Hindlimb muscle (tissue), 1 donor: ENCODE measurements at places on chromosomes 12 and 14.

DNA sequence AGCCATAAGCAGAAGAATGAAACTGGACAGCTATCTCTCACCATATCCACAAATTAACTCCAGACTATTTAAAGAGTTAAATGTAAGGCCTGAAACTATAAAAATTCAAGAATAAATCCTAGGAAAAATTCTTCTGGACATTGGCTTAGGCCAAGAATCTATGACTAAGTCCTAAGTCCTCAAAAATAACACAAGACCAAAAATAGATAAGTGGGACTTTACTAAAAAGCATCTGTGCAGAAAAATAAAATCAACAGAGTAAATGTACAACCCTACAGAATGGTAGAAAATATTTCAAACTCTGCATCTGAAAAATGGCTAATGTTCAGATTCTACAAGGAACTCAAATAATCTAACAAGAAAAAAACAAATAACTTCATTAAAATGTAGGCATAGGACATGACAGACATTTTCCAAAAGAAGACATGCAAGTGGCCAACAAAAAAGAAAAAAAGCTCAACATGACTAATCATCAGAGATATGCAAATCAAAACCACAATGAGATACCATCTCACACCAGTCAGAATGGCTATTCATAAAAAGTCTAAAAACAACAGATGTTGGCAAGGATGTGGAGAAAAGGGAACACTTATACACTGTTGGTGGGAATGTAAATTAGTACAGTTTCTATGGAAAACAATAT is 61.0 kb upstream of the PPFIA2 start:
- DNase-seq, result no peak

DNA sequence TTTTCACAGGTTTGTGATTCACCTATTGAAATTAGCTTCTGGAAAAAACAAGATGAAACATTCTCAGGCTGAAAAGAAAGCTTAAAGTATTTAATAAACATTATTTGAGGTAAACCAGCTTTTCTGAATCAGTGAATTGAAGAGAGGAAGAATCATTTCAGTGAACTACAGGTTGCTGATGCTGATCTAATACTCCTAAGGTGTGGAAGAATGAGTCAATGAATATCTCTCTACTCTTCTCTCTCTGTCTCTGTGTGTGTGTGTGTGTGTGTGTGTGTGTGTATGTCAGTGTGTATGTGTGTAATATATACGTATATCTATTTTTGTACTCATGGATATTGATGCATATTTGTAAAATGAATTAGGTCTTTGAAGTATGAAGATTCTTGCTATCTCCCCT is 312.2 kb downstream of the SSPN start:
- no peak for DNase-seq

GRCh38 chr12:132640936-132641335 is 22.4 kb downstream of the P2RX2 start:
- DNase-seq, result no peak

- no peak for DNase-seq
Observed at GRCh38 chr14:69901113-69901951, 22.1 kb downstream of the SMOC1 start.

DNA sequence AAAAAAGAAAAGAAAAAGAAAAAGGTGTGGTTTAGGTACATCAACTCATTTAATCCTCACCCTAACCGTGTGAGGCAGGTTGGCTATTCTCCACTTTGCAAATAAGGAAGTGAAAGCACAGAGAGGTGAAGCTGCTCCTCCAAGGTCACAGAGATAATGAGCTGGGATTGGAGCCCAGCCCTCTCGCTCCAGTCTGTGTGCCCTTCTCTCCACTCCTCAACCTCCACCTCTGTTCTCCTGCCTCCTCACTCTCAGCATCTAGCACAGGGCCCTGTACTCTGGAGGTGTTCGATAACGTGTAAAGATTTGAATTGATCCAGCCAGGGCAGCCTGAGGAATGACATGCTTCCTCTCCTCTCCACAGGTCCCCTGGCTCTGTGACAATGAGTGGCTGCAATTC is 502.3 kb downstream of the TMEM132D start:
- DNase-seq, result no peak

DNA sequence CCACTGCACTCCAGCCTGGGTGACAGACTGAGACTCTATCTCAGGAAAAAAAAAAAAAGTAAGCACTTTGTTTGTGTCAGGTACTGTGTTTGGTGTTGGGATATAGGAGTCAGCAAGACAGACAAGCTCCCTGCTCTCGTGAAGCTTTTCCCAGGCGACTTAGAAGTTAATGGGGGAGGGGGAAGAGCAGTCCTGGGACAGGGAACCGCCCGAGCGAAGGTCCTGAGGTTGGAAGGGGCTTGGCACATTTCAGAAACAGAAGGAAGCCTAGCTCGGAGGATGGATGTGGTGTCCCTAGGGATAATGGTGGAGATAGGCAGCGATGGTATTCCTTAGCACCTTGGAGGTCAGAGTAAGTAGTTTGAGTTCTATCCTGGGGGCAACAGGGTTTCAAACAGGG is 8.5 kb upstream of the COX6A1 start:
- no peak for DNase-seq

GRCh38 chr12:60112063-60112462 is 516.2 kb downstream of the SLC16A7 start:
- DNase-seq, result no peak

GRCh38 chr12:82437744-82438143 is 79.4 kb downstream of the METTL25 start:
- DNase-seq, result no peak

- DNase-seq, result no peak
Observed at GRCh38 chr14:71225113-71225512, 317.9 kb downstream of the PCNX1 start.

- no peak for DNase-seq
Observed at GRCh38 chr12:4106621-4107020, 166.9 kb upstream of the CCND2 start.

DNA sequence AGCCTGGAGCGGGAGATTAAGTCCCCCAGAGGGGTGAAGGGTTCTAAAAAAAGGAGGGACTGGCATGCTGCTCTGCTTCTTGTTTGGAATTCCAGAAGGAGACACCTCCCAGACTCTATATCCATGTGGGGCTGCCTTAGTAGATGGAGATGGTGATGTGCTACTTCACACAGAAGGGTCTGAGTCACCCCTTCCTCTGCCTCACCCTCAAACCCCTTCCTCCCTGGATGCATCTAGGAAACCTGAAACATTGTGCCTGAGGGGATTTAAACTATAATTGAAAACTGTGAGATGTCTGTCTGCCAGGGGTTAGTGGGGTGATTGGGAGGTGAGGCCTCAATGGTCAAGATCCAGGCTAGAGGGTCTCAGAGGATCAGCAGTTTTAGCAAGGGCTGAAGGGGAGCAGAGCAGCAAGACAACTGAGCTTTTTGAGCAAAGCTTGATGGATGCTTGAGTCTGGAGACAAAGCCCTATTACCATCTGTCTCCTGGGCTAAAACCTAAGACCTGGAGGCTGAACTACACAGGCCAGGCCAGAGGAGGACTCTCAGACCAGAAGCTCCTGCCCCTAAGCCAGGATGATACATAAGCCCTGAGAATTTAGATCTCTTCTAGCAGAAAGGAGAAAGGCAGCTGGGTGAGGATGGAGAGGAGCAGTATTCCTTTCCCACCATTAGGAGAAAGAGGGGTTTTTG is 314.7 kb upstream of the ATP2B1 start:
- no peak for DNase-seq

DNA sequence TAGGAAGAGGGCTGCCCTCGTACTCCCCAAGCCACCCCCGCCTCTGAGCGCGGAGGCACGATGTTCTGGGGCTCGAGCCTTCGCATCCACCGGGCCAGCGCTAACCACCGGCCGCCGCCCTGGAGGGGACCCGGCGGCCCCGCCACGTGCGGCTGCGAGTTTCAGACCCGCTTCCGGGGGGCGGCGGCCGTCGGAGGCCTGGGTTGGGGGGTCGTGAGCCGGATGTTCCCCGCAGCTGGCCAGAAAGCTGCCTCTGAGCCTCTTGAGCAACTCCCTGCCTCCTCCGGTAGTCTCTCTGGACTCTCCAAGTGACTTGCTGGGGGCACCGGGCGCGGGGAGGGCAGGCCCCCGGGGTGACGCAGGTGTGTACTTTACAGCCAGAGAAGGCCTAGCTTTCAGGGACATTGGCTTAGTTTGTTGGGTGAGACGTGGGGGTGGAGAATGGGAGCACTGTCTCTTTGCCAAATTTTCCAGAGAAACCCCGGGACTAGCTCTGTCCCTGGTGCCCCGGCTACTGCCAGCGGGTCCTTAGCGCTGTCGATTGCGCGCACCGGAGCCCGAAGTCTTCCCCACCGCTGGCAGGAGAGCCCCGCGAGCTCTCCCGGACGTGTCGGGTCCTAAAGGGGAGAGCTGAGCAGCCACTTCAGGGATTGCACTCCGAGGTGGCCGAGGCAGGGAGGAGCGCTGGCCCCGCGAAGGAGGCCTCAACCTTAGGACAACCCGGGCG is 15.6 kb downstream of the OTX2 start:
- no peak for DNase-seq

GRCh38 chr12:57477710-57478681 is 1.7 kb downstream of the ARHGAP9 start:
- no peak for DNase-seq

- DNase-seq, result no peak
Observed at GRCh38 chr12:45303945-45304344, 88.0 kb downstream of the ANO6 start.

GRCh38 chr14:38430522-38430921 is 174.6 kb upstream of the CLEC14A start:
- DNase-seq, result no peak

- no peak for DNase-seq
Observed at GRCh38 chr14:105337966-105338741, 23.6 kb downstream of the PACS2 start.

DNA sequence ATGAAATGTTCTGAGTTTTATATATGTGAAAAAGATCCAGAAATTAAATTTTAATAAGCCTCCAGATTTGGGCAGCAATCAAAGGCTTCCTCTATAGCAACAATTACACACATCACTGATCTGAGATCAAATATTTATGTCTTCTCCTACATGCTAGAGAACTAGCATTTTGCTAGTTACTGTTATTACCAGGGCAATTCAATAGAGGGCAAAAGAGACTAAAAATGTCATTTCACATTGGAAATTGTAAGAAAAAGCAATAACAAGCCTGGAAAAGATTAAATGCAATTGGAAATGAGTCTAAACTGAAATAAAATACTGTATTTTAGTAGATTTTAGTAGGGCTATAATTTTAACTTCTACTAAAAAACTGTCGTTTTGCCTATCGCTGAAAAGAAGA is 32.6 kb upstream of the ANO6 start:
- DNase-seq, result no peak

GRCh38 chr12:27593266-27593665 is 69.3 kb downstream of the PPFIBP1 start:
- DNase-seq, result no peak

DNA sequence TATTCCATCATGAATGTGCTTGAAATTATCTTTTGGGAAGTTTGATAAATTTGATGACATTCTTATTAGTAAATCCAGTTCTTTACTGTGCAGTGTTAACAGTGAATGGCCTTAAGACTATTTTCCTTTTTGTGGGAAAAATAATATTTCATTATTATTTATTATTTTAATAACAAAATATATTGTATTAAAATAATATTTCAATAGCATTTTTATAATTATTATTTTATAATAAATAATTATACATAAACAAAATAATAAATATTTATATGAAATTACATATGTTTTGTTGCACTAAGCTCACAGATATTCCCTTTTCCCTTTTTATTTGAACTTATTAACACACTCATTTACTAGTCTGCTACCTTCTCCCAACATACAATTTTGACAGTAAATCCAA is 33.6 kb downstream of the PIK3C2G start:
- DNase-seq, result no peak

GRCh38 chr12:127162307-127162706 is 1104.7 kb upstream of the TMEM132C start:
- DNase-seq, result no peak

DNA sequence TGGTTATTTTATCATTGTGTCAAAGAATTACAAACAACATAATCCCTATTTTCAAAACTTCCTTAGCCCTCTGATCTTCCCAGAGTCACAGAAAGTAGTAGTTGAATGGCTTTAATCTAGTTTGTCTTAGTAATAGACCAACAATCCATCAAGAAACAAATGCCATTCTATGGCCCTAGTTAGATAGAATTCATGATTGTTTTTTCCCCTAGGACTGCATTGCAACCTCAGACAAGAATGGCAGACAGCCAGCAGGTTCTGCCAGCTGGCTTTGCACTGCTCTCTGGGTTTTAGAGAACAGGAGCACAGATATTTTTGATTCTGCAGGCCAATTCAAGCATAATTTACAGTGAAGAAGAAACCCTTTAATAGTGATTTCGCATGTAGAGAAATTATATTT is 33.8 kb downstream of the SYT1 start:
- DNase-seq, result peak; percentile 11

DNA sequence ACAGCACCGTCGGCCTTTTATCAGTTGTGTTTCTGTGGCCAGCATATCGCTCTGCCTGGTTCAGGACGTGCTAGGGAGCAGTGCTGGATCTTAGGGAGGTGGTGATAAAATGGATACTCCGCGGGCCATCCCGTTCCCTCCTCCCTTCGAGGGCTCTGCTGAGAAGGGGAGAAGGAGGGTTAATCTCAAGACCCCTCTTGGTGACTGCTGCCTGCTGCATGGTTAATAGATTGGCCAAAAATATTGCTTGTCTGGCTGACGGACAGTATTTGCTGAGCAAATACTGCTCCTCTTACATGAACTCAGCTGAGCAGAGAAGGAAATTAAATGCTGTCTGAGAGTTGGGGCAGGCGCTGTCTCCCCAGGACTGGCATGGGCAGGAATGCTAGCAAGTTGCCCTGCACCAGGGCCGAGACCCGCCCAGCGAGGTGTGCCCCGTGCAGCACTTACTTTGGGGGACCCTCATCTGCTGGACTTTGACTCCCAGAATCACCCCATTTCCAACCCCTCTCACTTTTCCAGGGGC is 1.2 kb downstream of the FBRSL1 start:
- DNase-seq, result no peak

DNA sequence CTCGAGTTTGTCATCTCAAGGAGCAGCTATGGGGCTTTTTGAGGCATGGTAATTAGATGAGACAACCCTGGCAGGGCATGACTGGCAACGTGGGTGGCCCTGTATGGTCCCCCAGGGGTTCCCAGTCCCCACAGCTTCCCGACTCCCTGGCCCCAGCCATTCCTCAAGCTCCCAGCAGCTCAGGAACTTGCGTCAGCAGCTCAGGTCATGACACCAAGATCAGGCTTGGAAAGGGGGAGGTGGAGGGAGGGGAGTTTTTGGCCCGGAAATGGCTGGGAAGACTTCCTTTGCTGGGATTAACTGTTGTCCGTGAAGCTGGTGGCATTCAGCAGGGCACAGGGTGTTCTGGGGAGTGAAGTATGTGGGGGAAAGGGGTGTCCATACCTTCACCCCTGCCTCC is 10.4 kb upstream of the NRIP2 start:
- no peak for DNase-seq

GRCh38 chr14:21136024-21136423 is 19.8 kb downstream of the OR5AU1 start:
- DNase-seq, result no peak

DNA sequence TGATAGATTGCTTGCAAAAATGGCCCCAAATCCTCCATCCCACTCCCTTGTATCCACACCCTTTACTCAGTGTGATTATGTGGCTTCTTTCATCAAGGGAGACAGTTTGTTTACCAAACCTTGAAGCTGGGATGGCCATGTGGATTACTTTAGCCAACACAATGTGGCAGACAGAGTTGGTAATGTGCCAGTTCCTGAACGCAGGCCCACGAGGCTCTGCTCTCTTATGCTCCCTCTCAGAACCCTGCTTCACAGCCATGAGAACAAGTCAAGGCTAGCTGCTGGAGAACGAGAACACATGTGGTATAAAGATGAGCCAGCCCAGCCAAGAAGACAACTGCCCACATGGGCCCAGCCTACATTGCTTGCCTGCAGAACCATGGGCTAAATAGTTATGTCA is 162.3 kb downstream of the NDUFA12 start:
- DNase-seq, result no peak

- DNase-seq, result no peak
Observed at GRCh38 chr14:90544971-90545370, 148.1 kb downstream of the CALM1 start.
